ENCODE measurements at places on chromosomes 3 and 15.

- DNase-seq = no peak
These were observed 99.2 kb downstream of the AGBL1 start for GRCh38 chr15:86178845-86179244.

- DNase-seq = no peak
These were observed 369.0 kb upstream of the CDIN1 start for GRCh38 chr15:36210426-36210825.

DNA sequence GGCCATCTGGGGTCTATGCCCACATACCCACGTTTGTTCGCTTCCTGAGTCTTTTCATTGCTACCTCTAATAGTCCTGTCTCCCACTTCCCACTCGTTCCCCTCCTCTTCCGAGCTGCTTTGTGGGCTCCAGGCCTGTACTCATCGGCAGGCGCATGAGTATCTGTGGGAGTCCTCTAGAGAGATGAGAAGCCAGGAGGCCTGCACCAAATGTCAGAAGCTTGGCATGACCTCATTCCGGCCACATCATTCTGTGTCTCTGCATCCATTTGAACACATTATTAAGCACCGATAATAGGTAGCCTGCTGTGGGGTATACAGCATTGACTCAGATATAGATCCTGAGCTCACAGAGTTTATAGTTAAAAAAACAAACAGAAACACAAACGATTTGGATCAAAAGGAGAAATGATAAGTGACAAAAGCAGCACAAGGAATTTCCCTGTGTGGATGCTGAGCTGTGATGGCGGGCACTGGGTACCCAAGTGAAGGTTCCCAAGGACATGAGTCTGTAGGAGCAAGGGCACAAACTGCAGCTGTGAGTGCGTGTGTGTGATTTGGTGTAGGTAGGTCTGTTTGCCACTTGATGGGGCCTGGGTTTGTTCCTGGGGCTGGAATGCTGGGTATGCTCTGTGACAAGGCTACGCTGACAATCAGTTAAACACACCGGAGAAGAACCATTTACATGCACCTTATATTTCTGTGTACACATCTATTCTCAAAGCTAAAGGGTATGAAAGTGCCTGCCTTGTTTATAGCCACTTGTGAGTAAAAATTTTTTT is 35.9 kb downstream of the NR1I2 start:
- DNase-seq = no peak

GRCh38 chr15:60423537-60423936 is 25.8 kb upstream of the ANXA2 start:
- DNase-seq = peak; percentile 88

- no peak for DNase-seq
These were observed 60.5 kb upstream of the SPATA12 start for GRCh38 chr3:57000012-57000411.

GRCh38 chr15:88166082-88166993 is 90.2 kb downstream of the NTRK3 start:
- DNase-seq = no peak

- no peak for DNase-seq
These were observed 319.5 kb downstream of the C3orf38 start for GRCh38 chr3:88469216-88469615.

- DNase-seq = peak; percentile 15
These were observed 243.3 kb upstream of the TBL1XR1 start for GRCh38 chr3:177440456-177441104.

DNA sequence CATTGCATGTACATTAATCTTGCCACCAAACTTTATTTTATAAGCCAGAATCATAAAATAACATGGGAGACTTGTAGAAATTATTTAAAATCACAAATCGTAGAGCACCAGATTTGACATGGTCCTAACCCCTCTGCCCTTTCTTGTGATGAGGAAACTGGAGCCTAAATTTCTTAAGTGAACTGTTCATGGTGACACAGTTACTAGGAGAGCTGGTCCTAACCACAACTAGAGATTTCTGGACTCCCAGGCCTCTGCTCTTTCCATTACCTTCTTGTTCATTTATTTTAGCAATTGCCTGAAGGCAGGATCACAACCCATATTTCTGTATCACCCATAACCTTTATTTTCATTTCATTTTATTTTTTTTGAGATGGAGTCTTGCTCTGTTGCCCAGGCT is 352.5 kb downstream of the LPP start:
- no peak for DNase-seq

DNA sequence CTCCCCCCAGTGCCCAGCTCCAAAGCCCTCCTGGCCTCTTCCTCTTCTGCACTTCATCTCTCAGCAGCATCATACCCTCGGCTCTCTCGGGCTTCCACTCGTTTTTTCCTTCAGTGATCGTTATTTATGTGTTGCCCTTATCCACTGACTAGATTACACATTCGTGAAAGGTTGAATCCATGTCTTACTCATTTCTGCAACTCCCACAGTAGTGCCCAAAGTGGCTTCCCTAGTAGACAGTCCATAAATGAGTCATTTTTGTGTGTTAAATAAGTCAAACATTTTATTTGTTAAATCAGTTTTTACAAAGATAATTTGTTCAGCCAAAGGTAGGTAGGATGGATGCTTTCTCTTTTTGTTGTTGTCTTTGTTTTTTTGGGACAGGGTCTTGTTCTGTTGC is 87.4 kb downstream of the CRTC3 start:
- DNase-seq = no peak

DNA sequence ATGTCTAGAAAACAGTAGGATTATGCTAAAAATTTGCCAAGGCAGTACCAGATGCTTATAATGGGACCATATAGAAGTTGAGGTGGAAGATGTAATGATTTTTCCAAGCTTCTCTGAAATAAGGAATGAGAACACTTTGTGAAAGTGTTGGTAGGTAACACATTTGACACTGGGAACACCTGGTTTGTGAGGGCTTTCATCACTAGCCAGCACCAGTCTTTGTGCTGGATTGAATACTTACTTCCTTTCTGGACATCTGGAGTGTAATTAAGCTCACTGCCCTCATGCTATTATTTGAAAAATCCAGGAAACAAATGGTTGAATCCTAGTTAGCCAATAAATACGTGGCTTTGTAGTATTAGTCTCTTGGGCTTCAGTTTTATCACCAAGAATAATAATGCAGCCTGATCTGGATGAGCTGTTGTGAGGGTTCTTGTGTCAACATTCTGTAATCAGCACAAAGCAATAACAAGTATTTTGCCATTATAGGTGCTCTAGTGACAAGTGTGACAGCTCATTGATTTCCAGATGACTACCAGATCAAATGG is 12.9 kb downstream of the CCDC80 start:
- no peak for DNase-seq

- no peak for DNase-seq
These were observed 11.7 kb downstream of the TRAIP start for GRCh38 chr3:49844464-49845183.

DNA sequence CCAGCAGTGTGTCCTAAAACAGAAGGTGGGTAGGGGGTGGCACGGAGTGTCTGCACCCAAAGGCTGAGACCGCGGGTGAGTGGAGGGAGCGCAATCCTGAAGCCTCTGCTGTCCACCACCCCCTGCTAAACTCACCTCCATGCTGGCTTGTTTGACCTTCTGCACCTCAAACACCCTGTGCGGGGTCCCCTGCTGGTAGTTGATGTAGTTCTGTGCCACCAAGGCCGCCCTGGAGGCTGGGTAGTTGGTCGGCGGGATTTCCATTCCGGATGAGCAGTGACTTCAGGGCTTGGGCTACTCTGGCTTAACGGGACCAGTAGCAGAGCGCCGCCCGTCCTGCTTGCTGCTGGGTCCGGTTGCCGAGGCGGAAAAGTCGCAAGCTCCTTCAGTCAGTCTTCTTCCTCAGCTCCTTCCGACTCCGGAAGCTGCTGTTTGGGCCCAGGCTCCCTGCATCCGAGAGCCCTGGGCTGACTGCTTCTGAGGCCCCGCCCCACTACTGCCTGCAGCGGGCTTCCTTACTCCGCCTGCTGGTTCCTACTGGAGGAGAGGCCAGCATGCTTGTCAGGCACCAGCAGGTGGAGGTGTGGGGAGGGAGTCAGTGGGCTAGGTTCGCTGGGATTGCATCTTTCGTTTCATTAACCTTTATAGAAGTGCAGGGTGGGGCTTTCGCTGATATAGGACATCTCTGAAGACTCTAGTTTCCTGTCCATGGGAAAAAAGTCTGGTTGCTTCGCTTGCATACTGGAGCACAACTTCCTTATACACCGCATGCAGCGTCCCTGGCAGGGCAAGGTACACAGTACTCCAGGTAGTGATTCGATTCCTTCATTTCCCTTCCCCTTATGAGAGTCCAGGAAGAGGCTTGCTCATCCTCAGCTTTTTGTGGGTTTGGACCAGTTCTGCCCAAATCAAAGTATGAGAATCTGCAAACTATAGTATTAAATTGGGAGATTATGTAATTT is at the start of gene LXN:
TSS of gene LXN (minus strand) at position 434 of the 962 bp plus-strand sequence. CDS start at position 264, 170 bp downstream.
- DNase-seq = no peak

- no peak for DNase-seq
These were observed 11.8 kb downstream of the ATG7 start for GRCh38 chr3:11284011-11284410.

DNA sequence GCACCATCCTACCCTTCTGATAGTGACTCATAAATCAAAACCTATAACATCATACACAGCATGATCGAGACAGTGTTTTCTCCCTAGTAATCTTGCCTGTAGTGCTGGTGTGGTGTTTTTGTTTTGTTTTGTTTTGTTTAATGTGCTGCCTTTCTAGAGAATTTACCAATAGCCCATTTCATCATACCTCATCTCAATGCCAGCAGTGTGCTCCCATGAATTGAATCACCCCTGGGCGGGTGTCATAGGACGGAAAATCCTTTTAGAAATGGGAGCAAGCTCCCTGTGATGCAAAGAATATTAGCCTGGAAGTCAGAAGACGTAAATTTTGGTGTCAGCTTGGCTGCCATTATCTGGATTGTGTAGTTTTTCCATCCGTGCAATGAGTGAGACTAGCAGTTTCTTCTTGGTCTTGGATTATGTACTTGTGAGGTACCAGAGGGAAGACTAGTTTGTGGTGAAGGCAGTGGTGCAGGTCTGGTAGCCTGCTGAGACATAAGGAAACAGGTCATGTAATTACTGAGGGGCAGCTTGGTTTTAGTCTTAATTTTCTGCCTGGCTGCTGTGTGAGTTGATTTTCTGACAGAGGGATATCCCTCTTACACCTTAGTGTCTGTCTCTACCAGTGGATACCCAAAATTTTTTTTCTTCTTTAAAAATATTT is 29.9 kb downstream of the IGSF10 start:
- DNase-seq = no peak

DNA sequence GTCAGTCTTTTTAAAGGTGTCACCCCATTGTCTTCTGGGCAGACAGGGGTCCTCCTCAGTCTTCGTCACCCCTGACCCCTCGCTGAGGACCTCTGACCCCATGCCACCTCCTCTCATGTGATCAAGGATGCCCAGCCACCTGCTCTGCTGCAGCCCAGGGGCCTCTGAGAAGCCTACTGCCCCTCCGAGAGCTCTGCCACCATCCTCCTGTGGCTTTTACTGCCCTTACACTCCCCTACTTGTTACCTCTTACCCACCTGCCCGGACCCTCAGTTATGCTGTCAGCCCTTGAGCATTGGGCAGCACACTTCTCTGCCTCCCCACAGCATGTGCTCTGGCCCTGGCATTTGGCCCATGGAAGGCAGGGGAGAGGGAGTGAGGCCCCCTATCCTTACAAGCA is 123.2 kb downstream of the LRRK1 start:
- no peak for DNase-seq

GRCh38 chr15:88920186-88920891 is 7.2 kb upstream of the MFGE8 start:
- no peak for DNase-seq

GRCh38 chr15:78069462-78070029 is 8.0 kb downstream of the TBC1D2B start:
- no peak for DNase-seq

GRCh38 chr3:26752466-26752865 is 129.9 kb downstream of the LRRC3B start:
- DNase-seq = no peak

DNA sequence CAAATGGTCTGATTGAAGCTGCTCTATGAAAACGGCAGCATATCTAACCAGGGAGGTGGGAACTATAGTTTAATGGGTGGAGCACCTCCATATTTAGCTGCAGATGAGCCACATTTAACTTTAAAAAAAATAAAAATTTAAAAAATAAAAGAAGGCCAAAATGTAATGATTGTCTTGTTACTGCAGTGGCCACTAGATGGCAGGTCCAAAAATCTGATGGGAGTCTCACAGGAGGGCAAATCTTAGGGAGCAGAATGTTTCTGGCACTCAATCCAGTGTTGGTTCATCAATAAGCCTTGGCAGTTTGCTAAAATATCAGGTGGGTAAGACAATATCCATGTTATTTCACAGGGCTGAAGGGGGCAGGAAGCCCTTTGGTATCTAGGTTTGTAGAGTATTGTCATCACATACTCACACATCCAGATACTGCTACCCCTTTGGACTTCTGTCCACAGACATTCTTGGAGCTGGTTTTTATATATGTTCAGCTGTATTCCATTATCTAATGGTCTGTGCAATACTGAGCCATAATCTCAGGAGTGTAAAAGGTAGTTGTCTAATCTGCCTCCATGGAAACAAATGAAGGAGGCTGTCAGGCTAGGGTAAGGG is 233.3 kb downstream of the TIGIT start:
- peak; percentile 18 for DNase-seq

- DNase-seq = no peak
These were observed 247.4 kb downstream of the KBTBD8 start for GRCh38 chr3:67245545-67245944.

DNA sequence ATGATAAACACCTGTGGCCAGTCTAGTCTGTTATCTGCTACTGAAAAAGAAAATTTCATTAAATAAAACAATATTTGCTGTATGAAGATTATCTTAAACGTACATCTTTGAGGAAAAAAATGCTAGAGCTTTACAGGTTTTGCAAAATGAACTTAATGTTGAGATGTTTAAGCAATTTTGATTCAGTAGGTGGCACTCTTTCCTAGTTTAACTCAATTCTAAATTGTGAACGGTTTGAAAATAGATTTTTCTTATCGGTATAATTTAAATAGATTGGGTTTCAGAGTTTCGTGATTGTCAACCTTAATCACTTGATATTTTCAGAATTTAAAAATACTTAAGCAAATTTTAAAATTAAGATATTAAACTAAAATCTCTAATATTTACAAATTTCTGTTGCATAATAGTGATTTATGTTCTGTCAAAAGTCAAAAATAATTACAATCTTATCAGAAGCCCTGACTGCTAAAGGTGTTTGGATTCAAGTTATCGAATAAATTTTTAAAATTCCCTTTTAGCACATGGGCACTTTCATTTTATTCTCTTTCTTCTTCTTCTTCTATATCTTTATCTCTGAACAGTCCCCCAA is 7.0 kb upstream of the RNF111 start:
- no peak for DNase-seq

- DNase-seq = no peak
These were observed 101.9 kb upstream of the GALNT15 start for GRCh38 chr3:16072420-16073110.

- DNase-seq = peak; percentile 28
These were observed 12.3 kb downstream of the CDIN1 start for GRCh38 chr15:36591536-36592411.

DNA sequence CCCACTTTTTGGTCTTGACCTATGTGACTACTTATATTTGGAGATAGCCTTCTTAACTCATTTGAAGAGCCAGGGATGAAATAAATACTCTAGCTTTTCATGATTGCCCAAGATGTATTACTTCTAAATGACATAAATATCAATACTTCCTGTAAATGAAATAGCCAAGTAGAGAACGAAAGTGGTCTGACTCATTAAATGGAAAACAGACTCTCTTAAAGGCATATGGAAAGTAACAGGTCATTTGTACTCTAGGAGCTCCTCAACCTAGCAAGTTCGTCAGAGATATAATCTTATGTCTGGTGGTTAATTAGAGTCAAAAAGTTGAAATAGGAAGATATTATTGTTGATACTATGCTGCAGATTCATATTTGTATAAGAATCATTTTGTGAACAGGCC is 1105.4 kb downstream of the TUSC7 start:
- DNase-seq = no peak

Measured in SW480 (cell line).